Activated CD8-positive, alpha-beta T cell treated with anti-CD3 and anti-CD28 coated beads for 36 hours (primary cell): ENCODE measurements at places on chromosomes 2 and 18. TPM values are rescaled to one million over a fixed set of nuclear protein-coding genes. Genes with fewer than 3 reads are reported as not detected.

DNA sequence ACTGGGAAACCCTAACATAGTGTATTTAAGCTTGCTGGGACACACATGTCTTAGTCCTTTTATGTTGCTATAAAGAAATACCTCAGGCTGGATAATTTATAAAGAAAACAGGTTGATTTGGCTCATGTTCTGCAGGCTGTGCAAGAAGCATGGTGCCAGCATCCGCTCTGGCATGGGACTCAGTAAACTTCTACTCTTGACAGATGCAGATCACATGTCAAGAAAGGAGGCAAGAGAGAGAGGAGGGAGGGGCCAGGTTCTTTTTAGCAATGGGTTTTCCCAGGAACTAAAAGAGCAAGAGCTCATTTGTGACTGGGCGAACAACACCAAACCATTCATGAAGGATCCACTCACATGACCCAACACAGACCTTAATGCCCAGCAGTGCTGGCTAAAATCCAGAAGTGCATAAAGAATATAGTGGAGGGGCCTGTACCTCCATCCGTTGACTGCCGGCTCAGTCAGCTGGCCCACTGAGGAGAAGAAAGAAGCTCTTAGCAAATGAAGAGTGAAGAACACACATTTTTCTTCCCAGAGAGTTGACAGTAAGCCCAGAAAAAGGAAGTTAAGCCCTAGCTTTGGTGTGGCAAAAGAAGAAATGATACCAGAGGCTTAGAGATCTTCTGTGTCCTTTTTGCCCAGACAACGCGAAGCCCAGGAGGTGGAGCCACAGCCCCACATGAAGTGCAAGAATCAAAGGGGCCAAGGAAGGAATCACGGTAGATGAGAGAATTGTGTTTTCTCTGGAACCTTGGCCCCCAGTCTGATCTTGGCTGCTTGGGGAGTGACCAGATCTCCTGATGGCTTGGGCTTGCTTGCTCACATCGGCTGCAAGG, 183.5 kb upstream of the FAM98A start:
- H3K36me3 ChIP-seq: no peaks in the 10 kb centered on the region
- no peak overlapping the region for H3K4me3 ChIP-seq
- H3K27ac ChIP-seq: no peak overlapping the region
- H3K27me3 ChIP-seq: peaks cover 3% of the 10 kb centered on the region
- DNase-seq: no peak
- H3K4me1 ChIP-seq: no peaks in the 10 kb centered on the region

GRCh38 chr2:176169181-176169580, 12.1 kb downstream of the HOXD3 start:
- H3K4me3 ChIP-seq: no peak overlapping the region
- no peak for DNase-seq
- no peak overlapping the region for H3K27ac ChIP-seq
- H3K4me1 ChIP-seq: peaks cover 19% of the 10 kb centered on the region
- H3K27me3 ChIP-seq: peaks cover 82% of the 10 kb centered on the region

The HOXD12 gene
- not detected for total RNA-seq

- H3K27me3 ChIP-seq: peaks cover 2% of the 10 kb centered on the region
- no peak overlapping the region for H3K4me3 ChIP-seq
- no peaks in the 10 kb centered on the region for H3K36me3 ChIP-seq
Measured at GRCh38 chr2:235694721-235695601, 201.1 kb downstream of the AGAP1 start.

DNA sequence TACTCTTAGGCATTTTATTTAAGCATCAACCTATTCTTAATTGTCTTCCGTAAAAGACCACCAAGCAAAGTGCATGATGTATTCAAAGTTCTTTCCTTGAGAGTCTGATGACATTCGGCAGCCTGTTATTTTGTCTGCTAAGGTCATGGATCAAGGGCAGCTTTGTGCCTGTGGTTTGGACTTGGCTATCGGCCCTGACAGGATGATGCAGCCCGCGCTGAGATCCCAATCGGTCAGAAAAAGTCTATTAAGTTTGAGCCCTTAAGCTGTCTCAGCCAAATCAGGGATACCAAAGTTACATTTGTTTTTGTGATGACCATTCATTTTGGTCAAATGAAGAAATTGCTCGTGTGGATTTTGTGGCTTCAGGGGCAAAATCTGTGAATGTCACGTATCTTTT, 718.9 kb upstream of the FANCL start:
- H3K4me3 ChIP-seq: no peak overlapping the region
- no peak for DNase-seq

DNA sequence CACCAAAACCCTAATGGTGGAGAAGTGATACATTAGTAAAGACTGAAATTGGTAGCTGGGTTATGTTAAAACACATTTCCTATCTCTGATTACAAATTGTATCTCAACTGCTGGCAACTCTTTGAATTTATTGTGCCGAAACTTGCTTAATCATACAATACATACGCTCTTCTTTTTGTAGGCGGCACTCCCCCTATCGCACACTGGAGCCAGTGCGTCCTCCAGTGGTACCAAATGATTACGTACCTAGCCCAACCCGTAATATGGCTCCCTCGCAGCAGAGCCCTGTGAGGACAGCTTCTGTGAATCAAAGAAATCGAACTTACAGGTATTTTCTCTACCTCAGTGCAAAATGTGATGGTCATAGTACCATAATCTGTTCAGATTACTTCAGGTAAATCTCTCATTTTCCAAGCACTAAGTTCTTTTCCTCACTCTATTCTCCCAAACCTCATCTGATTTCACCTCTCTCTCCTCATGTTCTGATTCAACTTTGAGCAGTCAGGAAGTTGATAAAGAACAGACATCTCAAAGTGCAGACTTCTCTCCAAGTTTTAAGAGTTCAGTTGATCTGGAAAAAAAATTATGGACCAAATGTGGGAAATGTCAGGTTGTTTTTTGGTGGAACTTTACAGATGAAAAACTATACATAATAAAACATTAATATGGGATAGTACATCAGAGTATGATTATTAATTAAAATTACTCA, 66.5 kb downstream of the ABI2 start:
- peaks cover 24% of the 10 kb centered on the region for H3K36me3 ChIP-seq
- DNase-seq: peak; percentile 16
- H3K4me3 ChIP-seq: no peak overlapping the region
- no peaks in the 10 kb centered on the region for H3K4me1 ChIP-seq

DNA sequence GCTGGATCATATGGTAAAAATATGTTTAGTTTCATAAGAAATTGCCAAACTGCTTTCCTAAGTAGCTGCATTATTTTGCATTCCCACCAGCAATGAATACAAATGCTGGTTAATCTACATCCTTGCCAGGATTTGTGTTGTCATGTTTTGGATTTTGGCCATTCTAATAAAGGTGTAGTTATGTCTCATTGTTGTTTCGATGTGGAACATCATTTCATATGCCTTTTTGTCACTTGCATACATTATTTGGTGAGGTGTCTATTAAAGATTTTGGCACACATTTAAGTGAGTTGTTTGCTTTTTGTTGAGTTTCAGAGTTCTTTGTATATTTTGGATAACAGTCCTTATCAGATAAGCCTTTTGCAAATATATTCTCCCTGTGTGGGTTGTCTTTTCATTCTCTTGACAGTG, 299.2 kb upstream of the TFPI start:
- H3K27ac ChIP-seq: no peak overlapping the region
- no peaks in the 10 kb centered on the region for H3K27me3 ChIP-seq
- no peak overlapping the region for H3K4me3 ChIP-seq
- no peaks in the 10 kb centered on the region for H3K36me3 ChIP-seq

DNA sequence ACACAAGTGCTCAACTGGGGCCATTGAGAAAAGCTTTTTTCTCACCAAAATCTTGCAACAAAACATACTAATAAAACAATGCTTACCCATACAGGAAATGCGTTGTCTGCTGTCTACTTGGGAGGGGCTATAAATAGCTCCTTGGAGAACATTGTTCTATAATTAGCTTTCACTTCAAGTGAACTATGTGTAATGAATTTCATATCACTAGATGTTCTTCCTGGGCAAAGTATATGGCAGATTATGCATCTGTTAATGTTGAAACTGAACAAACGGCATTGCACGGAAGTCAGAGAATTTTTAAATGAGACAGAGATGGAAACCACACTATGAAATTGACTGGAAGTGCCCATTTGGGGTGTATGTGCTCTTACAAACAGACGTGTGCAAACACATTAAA, 6.4 kb upstream of the NPAS2 start:
- peak overlapping the region; percentile 11 for H3K4me3 ChIP-seq
- H3K4me1 ChIP-seq: peaks cover 35% of the 10 kb centered on the region
- H3K27me3 ChIP-seq: peaks cover 5% of the 10 kb centered on the region
- H3K27ac ChIP-seq: peak overlapping the region; percentile 82
- DNase-seq: no peak
- no peaks in the 10 kb centered on the region for H3K36me3 ChIP-seq

DNA sequence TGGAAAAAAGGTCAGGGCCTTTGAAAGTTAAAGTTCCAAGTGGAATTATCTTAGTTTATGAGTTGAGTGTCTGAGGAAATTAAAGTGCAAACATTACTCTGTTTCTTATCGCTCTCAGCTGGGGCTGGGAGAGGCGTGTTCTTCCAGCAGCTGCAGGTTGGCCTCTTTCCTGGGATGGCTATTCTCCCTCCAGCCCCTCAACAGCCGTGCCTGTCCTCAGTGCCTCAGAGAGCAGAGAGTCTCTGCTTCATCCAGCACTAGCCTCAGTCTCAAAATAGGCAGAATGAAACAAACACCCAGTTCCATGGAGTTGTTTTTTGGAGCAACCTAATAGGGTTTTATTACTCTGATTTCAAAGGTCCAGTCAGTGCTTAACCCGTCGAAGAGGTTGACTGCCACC, 298.1 kb downstream of the GALR1 start:
- no peak overlapping the region for H3K27ac ChIP-seq
- DNase-seq: no peak
- no peak overlapping the region for H3K4me3 ChIP-seq

DNA sequence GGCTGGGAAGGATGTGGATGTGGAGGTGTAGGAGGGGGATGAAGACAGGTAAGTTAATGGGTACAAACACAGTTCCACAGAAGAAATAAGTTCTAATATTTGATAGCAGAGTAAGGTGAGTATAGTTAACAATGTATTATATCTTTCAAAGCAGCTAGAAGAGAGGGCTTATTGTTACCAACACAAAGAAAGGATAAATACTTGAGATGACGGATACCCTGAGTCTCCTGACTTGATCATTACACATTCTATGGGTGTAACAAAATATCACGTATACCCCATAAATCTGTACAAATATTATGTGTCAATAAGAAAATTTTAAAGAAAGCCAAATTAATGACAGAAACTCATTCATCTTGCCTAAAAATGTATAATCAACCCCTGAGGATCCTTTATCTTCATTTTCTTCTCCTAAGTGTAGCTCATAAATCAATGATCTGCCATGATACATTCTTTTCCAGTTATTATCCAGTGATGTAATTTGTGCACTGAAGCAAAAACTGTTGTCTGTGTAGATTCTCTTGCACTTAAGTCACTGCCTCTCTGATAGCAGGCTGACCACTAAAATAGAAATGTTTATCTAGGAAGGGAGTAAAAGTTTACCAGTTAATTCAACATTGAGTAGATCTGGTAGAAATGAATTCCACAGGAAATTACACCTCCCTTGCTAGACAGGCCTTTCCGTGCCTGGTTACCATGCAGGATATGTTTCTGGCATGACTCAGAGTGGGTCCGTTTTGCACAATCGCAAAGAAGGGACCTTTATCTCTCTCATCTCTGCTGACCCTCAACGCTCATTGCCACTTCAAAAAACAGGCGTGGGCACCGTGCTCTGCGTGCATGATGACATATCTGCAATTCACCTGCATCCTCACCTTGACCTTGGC, 249.7 kb upstream of the NCKAP5 start:
- H3K27me3 ChIP-seq: peaks cover 2% of the 10 kb centered on the region
- H3K36me3 ChIP-seq: no peaks in the 10 kb centered on the region
- H3K27ac ChIP-seq: no peak overlapping the region
- no peaks in the 10 kb centered on the region for H3K4me1 ChIP-seq
- DNase-seq: no peak
- no peak overlapping the region for H3K4me3 ChIP-seq

DNA sequence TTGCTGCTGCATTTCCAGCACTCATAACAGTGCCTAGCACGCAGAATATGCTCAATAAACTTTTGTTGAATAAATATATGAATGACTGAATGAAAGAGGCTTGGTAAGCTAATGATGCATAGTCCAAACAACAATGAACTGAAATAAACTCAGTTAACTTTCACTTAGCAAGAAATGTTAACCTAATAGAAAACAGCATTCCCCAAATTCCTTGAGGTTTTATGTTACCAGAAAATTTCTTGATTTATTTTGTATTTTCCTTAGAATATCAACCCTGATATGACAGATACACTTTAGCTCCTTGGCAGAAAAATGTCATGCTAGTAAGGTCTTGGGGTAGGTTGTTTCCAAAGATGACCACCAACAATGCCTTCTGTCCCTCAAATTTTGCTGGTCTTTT, 217.4 kb downstream of the KCNE4 start:
- no peak for DNase-seq
- H3K36me3 ChIP-seq: no peaks in the 10 kb centered on the region
- no peak overlapping the region for H3K4me3 ChIP-seq
- no peaks in the 10 kb centered on the region for H3K4me1 ChIP-seq
- H3K27ac ChIP-seq: no peak overlapping the region
- H3K27me3 ChIP-seq: no peaks in the 10 kb centered on the region

The ZAP70 gene
- total RNA-seq: 218 TPM

- peak; percentile 20 for DNase-seq
- peak overlapping the region; percentile 63 for H3K4me3 ChIP-seq
- no peak overlapping the region for H3K27ac ChIP-seq
Measured at GRCh38 chr2:73292316-73292905, 937 bp downstream of the EGR4 start.

DNA sequence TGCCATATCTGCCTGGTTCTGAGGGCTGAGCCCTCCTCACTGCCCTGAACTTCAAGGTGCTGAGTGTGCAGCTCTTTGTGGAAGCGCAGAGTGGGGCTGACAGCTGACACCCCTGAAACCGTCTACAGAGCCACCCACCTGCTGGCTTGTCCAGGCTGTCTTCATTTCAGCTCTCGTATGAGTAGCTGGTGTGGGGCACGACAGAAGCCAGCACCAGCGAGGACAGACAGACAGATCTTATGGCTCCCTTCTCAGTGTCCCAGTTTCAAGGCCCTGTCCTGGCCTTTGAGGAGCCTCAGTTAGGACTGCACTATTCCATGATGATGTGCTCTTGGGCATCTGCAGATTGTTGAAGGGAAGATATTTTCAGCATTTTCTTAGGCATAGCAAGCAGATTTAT, 287.1 kb downstream of the SLC4A3 start:
- H3K27ac ChIP-seq: no peak overlapping the region
- no peak overlapping the region for H3K4me3 ChIP-seq

GRCh38 chr18:56172527-56172926, 465.9 kb downstream of the TXNL1 start:
- H3K27me3 ChIP-seq: no peaks in the 10 kb centered on the region
- no peaks in the 10 kb centered on the region for H3K4me1 ChIP-seq
- no peak overlapping the region for H3K27ac ChIP-seq
- DNase-seq: no peak

GRCh38 chr2:200352636-200353035, 46.1 kb downstream of the SPATS2L start:
- H3K4me3 ChIP-seq: no peak overlapping the region
- no peaks in the 10 kb centered on the region for H3K36me3 ChIP-seq
- no peaks in the 10 kb centered on the region for H3K27me3 ChIP-seq
- H3K4me1 ChIP-seq: no peaks in the 10 kb centered on the region
- no peak overlapping the region for H3K27ac ChIP-seq

- peaks cover 53% of the 10 kb centered on the region for H3K36me3 ChIP-seq
- peak overlapping the region; percentile 99 for H3K4me3 ChIP-seq
- no peaks in the 10 kb centered on the region for H3K27me3 ChIP-seq
- H3K4me1 ChIP-seq: peaks cover 48% of the 10 kb centered on the region
Measured at GRCh38 chr18:48948112-48949049, 2.4 kb downstream of the SMAD7 start.

- H3K36me3 ChIP-seq: no peaks in the 10 kb centered on the region
- no peak overlapping the region for H3K4me3 ChIP-seq
- no peak for DNase-seq
- H3K27ac ChIP-seq: no peak overlapping the region
- peaks cover 11% of the 10 kb centered on the region for H3K4me1 ChIP-seq
Measured at GRCh38 chr2:144548088-144548487, 28.2 kb upstream of the ZEB2 start.

The RNF144A gene
- 36.5 TPM for total RNA-seq
